HFFc6 (cell line): ENCODE measurements at places on chromosomes 3 and 15.

GRCh38 chr3:160098926-160099626 is 110.4 kb downstream of the IL12A start:
- DNase-seq: no peak

DNA sequence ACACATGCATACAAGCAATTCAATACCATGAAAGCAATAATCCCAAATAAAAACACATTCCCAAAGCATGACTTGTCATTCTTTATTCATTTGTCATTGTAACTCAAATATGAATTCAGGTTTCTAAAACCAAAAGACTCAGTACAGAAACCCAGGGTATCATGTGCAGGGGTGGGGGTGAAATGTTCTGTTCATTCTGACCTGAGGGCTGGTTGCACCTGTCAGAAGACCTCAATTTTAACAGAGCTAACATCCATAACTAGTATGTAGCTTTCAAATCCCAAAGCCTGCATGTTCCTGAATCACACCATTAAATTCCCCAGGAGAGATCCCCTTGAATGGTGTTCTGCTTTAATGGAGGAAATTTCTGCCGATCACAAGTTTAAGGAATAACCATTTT is 738.7 kb downstream of the MCTP2 start:
- DNase-seq: no peak

DNA sequence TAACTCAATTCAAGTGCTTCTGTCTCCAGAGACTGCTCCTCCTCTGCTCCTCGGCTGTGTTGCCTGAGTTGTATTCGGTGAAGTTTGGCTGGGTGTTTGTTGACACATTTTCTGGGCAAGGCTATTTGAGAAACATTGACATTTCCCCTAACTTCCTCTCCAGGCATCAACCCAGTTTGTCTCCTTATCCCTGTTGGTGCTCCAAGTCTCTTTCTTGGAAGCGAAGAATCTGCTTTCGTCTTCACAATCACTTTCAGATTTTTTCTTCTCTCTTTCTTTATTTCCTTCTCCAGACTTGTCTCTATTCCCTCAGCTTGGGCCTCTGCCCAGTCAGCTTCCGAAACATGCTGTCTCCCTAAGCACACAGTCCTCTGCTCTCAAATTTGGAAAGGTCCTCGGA is 84.7 kb downstream of the ETV5 start:
- DNase-seq: no peak

DNA sequence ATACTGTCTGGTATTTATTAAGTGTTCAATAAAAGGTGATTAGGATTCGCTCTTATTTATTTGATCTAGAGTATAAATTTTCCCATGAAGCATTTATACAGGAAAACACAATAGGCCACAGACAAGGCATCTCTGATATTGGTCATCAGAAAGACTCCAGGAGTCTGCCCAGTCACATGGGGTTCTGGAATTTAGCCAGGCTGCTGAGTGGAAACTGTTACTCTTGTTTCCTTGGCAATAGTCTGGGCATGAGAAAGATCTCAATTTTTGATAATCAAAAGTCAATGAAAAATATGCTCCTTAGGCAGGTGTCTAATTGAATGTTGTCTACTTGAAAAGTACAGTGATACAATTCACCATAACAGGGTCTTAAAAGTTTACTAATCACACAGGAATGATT is 161.2 kb downstream of the FRMD5 start:
- peak; percentile 74 for DNase-seq

DNA sequence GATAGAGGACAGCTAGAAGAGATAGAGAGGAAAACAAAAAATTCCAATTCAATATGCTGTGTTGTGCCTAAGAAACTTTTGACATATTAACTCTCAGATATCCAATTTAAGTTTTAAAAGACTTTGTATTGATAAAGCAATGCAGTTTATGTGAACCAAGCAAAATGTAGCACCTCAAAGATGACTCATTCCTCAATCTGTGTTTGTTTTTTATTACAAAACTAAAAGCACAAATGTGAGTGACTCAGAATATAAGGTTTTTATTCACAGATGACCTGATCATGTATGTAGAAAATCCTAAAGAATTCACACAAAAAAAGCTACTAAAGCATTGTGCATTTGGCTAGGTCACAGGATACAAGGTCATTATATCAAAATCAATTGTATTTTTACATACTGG is 11.1 kb downstream of the HCLS1 start:
- DNase-seq: no peak

DNA sequence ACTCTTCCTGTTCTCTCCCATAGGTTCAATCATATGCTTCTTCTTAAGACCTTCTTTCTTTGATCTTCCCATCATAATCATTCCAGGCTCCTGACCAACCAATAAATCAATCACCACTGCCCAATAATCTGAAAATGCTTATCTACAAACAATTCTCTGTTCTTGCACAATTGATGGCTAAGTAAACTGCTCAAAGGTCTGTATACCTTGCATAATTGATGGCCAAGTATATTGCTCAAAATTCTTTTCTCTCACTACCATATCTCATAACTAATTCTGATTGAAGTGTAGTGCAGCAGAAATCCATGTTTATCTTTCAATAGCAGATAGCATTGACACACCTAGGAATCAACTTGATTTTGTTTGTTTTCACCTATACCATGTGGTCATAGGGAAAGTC is 83.4 kb upstream of the EPHA6 start:
- no peak for DNase-seq
